ENCODE measurements at places on chromosomes 2 and 18. TPM values are rescaled to one million over a fixed set of nuclear protein-coding genes. Genes with fewer than 3 reads are reported as not detected.
A peak's percentile ranks its signal among the peaks of the same experiment; 100 is the strongest.

DNA sequence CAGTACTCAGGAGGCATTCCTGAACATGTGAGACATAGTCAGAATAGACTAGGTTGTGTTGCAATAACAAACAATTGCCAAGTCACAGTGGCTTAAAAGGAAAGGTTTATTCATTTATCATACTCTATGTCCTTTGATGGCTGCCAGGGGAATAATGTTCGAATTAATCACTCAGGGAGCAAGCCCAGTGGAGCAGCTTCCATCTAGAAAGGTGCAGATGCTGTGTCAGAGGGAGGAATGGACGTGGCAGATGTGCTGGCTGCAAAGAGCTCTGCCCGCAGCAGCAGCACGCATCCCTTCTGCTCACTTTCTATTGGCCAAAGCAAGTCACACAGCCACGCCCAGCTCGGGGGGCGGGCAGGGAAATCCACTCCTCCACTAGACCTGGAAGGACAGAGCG is 105.9 kb upstream of the AQP4 start:
- no peak overlapping the region for H3K27ac ChIP-seq
- H3K27me3 ChIP-seq, result no peaks in the 10 kb centered on the region
- DNase-seq, result no peak

DNA sequence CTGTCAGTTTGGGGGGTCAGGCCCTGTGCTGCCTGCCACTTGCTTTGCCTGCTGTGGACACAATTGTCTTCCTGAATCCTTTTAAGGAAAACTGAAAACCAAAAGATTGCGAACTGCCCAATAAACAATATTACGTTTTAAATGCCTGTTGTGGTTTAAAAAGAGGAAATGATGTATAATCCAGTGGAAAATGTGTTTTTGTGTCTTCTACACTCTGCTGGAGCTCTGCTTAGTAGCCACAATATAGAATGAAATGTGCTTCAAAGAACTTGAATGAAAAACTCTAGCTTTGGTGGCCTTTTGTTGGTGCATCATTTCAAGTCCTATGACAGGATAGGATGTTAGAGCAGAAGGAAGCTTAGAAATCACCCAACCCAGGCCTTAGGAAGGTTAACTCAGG is 23.2 kb upstream of the CABYR start:
- peaks cover 18% of the 10 kb centered on the region for H3K36me3 ChIP-seq
- H3K4me3 ChIP-seq, result no peak overlapping the region
- no peak for DNase-seq
- no peak overlapping the region for H3K27ac ChIP-seq
- no peaks in the 10 kb centered on the region for H3K27me3 ChIP-seq

DNA sequence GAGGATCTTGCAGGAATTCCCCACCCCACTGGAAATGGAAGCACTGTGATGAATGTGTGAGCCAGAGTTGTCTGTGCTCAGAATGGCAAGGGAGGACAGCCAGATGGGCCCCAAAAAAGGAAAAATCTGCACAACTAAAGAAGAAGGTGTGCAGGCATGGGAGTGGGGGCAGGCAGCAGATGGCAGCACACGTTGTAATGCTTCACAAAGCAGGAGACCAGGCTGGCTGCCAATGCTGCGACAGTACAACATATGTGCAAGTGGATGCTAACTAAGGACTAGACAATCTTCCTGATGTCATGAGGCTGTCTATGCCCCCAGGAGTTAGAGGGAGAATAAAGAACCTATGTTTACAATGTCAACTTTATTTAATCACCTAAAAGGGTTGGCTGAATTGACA is 27.2 kb downstream of the ST6GAL2 start:
- H3K36me3 ChIP-seq, result peaks cover 2% of the 10 kb centered on the region
- no peak overlapping the region for H3K4me3 ChIP-seq
- peaks cover 5% of the 10 kb centered on the region for H3K27me3 ChIP-seq
- DNase-seq, result no peak
- H3K27ac ChIP-seq, result no peak overlapping the region

- H3K27me3 ChIP-seq, result peaks cover 2% of the 10 kb centered on the region
- no peak overlapping the region for H3K4me3 ChIP-seq
Observed at GRCh38 chr2:207515671-207516070, 14.1 kb upstream of the CREB1 start.

DNA sequence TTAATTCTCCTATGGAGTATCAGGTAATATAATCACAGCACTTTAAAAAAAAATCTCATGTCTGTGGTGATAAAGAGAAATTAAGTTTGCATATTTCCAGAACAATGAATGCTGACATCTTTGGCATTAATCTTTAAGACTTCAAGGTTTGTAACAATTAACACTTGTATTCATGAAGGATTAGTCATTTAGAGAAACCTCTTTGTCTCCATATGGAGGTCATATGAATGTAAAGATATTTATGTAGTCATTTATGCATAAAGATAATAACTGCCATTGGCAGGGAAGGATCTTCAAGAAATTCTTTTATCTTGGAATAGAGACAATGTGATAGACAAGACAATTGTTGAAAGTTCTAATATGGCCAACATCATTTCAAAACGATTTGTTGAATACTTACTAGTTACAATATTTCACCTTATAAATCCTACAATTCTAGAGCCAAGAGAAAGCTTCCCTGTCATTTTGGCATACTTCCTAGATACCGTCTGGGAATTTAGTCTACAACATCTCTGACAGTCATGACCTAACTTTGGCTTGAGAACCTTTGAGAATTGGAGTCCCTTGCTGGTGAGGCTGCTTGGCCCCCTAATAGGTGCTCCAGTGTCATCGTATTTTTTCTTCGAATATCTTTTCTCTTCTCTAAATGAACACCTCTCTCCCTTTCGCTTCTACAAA is 33.6 kb downstream of the RASGRP3 start:
- no peak overlapping the region for H3K4me3 ChIP-seq
- H3K27me3 ChIP-seq, result no peaks in the 10 kb centered on the region
- no peak for DNase-seq
- H3K27ac ChIP-seq, result peak overlapping the region; percentile 57

GRCh38 chr2:134714228-134714627 is 4.6 kb downstream of the TMEM163 start:
- no peaks in the 10 kb centered on the region for H3K36me3 ChIP-seq
- H3K4me3 ChIP-seq, result no peak overlapping the region
- H3K27me3 ChIP-seq, result peaks cover 90% of the 10 kb centered on the region
- no peak overlapping the region for H3K27ac ChIP-seq

GRCh38 chr2:45637440-45637839 is 14.0 kb upstream of the PRKCE start:
- H3K4me3 ChIP-seq, result no peak overlapping the region
- peaks cover 56% of the 10 kb centered on the region for H3K27me3 ChIP-seq
- no peaks in the 10 kb centered on the region for H3K36me3 ChIP-seq
- no peak overlapping the region for H3K27ac ChIP-seq

- no peaks in the 10 kb centered on the region for H3K36me3 ChIP-seq
- no peak overlapping the region for H3K27ac ChIP-seq
- no peak overlapping the region for H3K4me3 ChIP-seq
Observed at GRCh38 chr18:23113576-23113975, 21.7 kb upstream of the CABLES1 start.

GRCh38 chr2:170371231-170371998 is 193.5 kb downstream of the MYO3B start:
- no peak for DNase-seq
- peaks cover 14% of the 10 kb centered on the region for H3K4me1 ChIP-seq
- H3K4me3 ChIP-seq, result no peak overlapping the region

- H3K36me3 ChIP-seq, result no peaks in the 10 kb centered on the region
- no peak overlapping the region for H3K27ac ChIP-seq
- peaks cover 27% of the 10 kb centered on the region for H3K27me3 ChIP-seq
- no peak for DNase-seq
- H3K4me3 ChIP-seq, result no peak overlapping the region
- no peaks in the 10 kb centered on the region for H3K4me1 ChIP-seq
Observed at GRCh38 chr2:2706306-2706705, 375.2 kb upstream of the MYT1L start.

The FAHD2B gene
- 37.4 TPM for total RNA-seq

The TCF7L1 gene
- total RNA-seq, result 48.3 TPM

The NYAP2 gene
- total RNA-seq, result not detected

The GAL3ST2 gene
- total RNA-seq, result 0.86 TPM

The CNTNAP5 gene
- 0.29 TPM for total RNA-seq

The AKAIN1 gene
- not detected for total RNA-seq

Measured in mesothelial cell of epicardium (in vitro differentiated cells).